ENCODE measurements at places on chromosomes 3 and 15. TPM values are rescaled to one million over a fixed set of nuclear protein-coding genes. Genes with fewer than 3 reads are reported as not detected.

Gene PPCDC
- 8.2 TPM for polyA plus RNA-seq

Gene CD47
- polyA plus RNA-seq: 29.8 TPM

Gene BCHE
- not detected for polyA plus RNA-seq

Gene ILDR1
- polyA plus RNA-seq: not detected

Gene AP3B2
- polyA plus RNA-seq: 0.54 TPM

Gene CLEC3B
- polyA plus RNA-seq: 22.3 TPM

Gene GOLGA8M
- polyA plus RNA-seq: 0.63 TPM

Gene DISP2
- polyA plus RNA-seq: 0.23 TPM

DNA sequence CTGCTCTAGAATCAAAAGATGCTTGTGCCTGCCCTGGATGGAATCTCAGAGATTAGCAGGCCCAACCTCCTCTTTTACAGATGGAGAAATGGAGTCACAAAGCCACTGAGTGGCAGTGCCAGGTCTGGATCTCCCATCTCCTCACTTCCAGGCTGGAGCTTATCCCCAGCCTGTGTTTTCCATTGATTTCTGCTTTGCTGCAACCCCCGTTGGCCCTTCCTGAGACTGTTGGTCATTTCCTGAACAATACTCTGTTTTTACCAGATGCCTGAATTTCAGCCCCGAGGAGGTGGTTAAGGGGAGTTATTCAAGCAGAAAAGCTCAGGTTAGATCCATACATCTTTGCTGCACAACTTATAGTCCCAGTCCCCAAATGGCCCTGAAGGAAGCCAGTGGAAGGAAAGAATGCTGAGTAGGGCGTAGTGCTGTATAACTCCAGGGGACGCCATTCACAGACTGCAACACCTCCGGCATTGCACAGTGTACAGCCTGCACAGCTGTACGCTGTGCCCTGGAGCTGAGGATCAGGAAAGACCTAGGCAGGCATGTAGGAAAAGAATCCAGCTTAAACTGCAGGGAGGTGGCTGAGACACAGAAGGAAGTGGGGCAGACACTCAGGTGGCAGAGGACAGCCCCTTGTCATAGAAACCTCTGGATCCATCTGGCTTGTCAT is 77.5 kb downstream of the RPLP1 start:
- DNase-seq: no peak

GRCh38 chr3:128579927-128580326 is 70.7 kb downstream of the RPN1 start:
- no peak for DNase-seq

DNA sequence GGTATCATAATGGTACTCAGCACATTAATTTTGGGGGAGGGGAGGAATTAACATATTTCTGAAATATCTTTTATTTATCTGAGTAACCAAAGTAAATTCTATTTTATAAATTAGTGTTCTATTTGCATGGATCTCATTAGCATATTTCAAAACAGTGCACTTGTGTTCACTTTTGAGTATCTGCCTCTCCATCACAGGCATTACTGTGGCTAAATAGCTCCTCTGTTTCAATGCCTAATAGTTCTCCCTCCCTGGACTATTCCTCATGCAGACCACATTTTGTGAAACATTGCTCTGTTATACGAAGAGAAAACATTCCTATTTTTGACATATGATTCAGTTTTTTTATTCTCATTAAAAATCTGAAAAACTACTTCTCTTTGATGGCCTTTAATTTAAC is 1127.8 kb downstream of the TUSC7 start:
- DNase-seq: no peak

DNA sequence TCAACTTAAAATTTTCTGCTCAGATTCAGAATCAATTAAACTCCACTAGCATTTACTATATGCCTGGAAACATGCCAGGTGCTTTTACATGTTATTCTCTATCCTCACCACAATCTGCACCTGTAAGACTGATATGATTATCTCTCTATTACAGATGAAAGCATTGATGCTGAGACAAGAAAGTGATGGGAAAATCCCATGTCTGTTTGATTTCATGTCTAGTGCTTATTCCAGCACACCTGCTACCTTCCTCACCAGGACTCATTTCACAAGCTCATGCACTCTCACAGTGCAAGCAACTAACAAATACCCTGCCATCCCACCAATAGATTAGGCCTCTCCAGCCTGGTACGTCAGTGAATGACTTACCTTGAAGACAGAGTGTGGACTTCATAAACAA is 25.0 kb upstream of the BCL6 start:
- DNase-seq: no peak

GRCh38 chr3:129239991-129240390 is 9.4 kb upstream of the COPG1 start:
- DNase-seq: no peak

DNA sequence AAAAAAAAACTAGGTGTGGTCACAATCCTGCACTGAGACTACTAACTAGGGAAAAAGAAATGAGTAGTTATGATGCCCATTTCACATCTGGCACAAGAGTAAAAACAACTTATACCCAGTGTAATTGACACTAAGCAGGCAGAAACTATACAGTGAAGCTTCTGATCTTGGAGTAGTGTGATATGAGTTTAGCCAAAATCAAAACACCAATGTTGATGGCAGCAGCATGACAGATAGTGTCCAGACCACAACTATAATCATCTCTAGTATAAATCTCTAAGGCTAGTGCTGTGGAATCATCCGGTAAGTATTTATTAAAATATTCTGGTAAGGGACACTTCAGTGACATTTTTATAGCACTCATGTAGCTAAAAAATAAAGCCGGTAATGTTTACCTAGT is 108.5 kb upstream of the EPHA6 start:
- DNase-seq: no peak

DNA sequence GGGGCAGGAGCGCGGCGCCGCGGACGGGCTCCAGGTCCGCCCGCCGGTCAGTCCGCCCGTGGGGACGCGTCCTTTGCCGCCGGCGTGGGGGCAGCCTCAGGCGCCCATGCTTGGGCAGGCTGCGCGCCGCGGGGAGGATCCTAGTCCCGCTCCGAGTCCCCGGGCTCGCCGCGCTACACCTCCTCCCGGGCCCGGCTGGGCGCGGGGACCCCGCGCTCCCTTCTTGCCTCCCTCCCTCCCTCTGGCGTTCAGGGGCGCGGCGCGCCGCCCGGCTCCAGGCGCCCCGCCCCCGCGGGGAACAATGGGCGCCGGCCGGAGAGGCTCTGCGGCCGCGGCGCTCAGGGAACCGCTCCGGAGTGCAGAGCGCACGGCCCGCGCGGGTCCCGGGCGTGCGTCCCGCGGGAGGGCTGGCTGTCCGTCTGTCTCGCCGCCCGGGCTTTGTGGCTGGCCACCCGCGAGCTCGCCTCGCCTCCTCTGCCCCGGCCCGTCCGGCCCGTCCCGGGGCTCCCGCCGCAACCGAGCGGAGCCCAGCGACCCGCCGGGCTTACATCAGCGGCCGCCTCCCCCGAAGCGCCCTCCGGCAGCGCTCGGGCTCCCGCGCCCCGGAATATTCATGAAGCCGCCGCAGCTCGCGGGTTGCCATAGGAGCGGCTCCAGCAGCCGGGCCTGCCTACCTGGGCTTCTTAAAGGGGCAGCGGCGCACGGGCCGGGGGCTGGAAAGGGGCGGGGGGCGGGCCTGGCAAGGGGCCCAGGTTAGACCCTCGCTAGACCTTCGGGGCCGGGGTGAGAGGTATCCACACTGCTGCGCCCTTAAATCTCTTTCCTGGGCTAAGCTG is at the start of gene HCN4:
Gene HCN4 (minus strand): TSS at position 658 of the 836 bp plus-strand sequence. CDS start 688 bp downstream, outside the sequence.
- no peak for DNase-seq

GRCh38 chr15:56530157-56530556 is 65.2 kb upstream of the MNS1 start:
- DNase-seq: no peak

GRCh38 chr3:183381179-183381578 is 47.2 kb downstream of the MCF2L2 start:
- DNase-seq: no peak

GRCh38 chr15:31504462-31504839 is 177.8 kb downstream of the KLF13 start:
- DNase-seq: no peak

GRCh38 chr3:106540743-106541142 is 671.9 kb upstream of the CBLB start:
- DNase-seq: no peak

DNA sequence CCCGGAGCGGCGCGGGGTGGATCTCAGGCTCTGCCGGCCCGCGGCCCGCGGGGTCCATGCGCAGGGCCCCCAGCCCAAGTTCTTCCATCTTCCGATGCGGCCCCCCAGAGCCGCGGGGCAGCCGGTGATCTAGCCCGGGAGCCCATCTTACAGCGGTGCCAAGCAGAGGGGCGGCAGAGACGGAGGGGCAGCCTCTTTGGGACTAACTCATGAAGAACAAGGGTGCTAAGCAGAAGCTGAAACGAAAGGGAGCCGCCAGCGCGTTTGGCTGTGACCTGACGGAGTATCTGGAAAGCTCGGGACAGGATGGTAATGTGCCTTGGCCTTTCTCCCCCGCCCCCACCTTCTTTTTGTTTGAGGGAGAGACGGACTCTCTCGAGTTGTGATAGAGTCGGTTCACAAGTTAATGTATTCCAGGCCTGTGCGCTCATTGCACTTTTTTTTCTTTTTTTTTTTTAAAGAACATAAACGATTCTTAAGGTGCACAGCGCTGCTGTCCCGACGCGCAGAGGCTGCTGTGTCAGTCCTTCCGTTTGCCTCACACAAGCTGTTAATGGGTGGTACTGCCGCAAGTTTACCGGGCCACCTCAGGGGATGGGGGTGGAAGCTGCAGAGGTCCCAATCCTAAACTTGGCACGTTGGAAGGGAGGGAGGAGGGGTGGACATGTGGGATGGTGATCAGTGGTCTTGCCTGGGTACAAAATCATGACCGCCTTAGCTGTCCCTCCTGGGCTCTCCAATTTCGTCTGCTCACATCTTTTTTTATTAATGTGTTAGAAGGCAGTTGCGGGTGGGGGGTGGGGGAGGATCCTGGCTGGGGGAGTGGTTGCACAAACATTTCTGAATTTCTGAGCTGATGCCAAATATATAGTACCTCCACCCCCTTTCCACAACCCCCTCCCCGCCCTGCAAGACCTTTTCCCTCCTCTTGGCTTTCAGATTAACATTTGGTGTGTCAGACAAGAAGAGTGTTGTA is 801 bp downstream of the ARHGAP31 start:
- DNase-seq: no peak

GRCh38 chr3:160546727-160547126 is 18.6 kb downstream of the KPNA4 start:
- no peak for DNase-seq

DNA sequence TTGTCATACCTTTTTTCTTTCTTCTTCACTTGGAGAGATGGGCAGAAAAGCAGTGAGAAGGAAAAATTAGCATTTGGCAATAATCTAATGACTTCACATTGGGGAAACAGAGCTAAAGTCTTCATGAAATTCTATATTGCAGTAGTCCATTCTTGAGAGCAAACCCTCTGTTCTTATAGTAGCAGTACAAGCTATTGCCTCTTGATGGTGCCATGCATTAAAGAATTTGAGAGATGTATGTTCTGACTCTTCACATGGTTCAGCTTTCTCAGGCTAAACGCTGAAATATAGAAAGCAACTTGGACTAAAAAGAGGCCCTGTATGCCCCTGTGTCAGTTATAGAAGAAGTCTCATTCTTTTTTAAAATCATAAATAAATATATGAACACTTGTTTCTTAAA is 36.0 kb downstream of the PHLDB2 start:
- DNase-seq: no peak

DNA sequence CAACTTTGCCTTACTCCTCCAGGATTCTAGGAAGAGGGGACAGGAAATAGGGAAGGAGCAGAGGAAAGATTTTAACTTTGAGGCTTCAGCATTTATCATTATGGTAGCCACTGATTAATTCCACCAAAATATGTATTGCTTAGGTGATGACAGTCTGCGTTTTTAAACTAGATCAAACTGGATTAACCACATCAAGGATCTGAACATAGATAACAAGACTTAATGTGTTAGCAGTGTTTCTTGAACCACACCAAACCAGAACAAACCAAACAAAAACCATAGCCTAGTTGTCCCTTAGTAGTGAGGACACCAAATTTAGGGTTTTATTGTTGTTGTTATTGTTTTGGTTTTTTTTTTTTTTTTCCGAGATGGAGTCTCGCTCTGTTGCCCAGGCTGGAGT is 113.5 kb upstream of the LMOD3 start:
- no peak for DNase-seq

DNA sequence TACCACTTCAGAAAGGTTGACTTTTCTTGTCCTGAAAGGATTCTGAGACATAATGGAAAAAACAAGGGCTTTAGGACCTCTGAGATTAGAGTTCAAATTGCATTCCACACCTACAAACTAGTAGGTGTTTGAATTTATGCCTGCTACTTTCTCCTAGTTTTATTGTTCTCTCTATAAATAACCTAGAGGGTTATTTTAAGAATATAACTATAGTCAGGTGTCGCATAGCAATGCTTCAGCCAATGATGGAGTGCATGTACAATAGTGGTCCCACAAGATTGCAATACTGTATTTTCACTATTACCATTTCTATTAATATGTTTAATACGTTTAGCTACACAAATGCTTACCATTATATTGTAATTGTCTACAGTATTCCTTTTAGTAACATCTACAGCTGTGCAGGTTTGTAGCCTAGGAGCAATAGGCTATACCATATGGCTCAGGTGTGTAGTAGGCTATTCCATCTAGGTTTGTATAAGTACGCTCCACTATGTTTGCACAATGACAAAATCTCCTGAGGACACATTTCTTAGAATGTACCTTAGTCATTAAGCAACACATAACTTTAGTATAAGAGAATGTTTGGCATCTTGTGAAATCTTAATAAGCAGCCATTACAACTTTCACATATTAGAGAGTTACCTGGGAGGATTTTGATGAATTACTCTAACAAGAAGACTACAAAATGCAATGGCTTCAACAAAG is 1352.5 kb downstream of the ZPLD1 start:
- no peak for DNase-seq

DNA sequence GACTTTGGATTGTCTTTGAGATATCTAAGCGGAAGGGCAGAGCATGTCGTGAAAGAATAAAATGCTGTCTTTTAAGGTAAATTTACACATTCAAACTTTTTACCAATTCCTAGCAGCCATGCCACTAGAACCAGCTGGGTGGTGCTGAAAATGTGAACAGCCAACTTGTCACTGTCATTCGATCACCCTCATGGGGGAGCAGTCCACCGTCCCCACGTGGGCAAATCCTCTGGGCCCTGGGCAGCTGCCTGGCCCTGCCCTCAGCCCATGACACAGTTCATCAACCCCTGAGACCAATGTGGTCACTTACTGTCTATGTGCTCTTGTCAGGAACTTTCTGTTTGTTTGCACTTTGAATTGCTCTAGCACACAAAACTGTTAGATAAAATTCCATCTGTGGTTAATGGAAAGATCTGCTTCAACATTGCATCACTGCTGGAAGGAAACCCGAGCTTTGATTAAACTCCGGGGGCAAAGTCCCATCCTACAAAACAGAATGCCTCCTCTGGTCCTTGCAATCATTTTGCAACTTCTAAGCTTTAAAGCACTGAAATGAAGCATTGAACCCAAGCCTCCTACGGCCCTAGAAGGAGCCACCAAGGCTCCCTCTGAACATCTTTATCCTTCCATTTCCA is 50.1 kb downstream of the PCSK6 start:
- no peak for DNase-seq

- no peak for DNase-seq
Measured at GRCh38 chr15:32942401-32942841, 224.6 kb downstream of the GREM1 start.
